M059J (cell line): ENCODE measurements at places on chromosomes 1 and 21. TPM values are rescaled to one million over a fixed set of nuclear protein-coding genes. Genes with fewer than 3 reads are reported as not detected.

DNA sequence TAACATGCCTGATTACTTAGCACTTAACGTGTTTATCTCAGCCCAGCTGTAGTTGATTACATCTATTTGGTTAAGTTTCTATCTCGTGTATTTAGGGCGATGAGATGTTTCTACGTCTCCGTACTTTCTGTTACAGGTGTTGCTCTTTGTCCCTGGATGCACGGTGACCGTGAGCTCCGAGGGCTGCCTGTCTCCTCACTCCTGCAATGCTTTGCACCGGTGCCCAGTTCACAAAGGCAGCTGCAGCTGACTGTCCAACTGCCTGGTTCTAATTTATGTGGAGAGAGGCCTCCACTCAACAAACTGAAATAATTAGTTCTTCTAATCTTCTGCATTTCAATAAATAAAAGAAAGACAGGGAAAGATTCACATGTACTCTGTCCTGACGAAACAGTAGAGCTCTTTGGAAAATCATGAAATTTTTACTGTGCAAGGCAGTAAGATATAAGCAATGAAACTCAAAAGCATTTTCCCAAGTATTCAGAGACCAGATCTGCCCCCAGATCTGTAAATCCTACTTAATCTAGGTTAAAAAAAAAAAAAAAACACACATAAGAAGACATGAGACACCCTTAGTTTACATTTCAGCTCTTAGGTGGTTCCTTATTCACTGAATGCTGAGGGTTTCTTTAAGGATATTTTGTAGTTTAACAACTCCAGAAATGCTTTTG is 108.2 kb downstream of the TGFBR3 start:
- no peak for DNase-seq

- peak; percentile 97 for DNase-seq
Measured at GRCh38 chr1:235404190-235404589, 37.0 kb downstream of the TBCE start.

DNA sequence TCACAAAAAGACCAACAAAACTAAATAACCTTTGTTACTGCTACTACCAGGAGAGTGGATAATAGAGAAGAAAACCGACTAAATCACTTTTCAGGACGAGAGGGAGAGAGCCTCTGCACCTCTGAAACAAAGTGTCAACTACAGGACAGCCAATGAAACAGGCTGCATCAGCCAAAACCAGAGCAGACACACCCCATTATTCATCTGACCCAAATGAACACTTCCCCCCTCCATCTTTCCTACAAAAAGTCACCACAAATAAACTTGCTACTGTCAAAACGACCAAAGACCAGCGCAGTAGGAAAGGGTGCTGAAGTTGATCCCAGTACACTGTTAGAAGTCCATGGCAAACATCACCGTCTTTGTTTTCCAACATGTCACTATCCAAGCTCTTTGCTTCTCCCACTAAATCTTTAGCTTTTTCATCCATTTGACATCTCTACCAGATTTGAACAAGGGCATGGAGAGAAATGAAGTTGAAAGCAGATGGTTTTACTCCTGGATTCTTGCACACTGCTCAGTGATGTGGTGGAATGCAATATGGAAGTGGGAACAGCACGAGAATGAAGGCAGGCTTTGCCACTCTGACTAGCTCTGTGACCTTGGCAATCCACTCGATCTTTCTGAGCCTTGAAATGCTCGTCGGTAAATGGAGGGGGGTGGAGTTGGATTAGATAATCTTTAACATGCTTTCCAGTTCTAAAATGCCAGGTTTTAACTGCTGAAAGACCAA is 20.5 kb downstream of the DSTYK start:
- no peak for DNase-seq

GRCh38 chr21:34639250-34639649 is 24.3 kb upstream of the RCAN1 start:
- no peak for DNase-seq

- DNase-seq, result no peak
Measured at GRCh38 chr1:8410791-8411190, 92.9 kb downstream of the SLC45A1 start.

DNA sequence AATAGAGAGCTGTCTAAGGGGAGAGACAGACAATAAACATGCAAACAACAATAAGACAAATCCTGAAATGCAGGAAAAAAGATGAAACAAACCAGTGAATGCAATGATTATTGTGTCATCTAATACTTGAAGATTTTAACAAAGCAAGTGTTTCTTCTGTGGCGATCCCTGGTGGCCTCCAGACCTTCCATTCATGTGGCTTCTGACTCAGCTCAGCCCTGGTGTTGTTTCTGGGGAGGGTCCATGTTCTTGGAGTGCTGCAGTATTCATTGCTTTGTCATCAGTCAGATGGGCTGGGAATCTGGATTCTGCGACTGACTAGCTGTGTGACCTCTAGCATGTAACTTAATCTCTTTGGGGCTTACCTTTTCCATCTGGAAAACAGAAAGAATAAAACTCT is 1.5 kb upstream of the C2CD4D start:
- DNase-seq, result peak; percentile 92

DNA sequence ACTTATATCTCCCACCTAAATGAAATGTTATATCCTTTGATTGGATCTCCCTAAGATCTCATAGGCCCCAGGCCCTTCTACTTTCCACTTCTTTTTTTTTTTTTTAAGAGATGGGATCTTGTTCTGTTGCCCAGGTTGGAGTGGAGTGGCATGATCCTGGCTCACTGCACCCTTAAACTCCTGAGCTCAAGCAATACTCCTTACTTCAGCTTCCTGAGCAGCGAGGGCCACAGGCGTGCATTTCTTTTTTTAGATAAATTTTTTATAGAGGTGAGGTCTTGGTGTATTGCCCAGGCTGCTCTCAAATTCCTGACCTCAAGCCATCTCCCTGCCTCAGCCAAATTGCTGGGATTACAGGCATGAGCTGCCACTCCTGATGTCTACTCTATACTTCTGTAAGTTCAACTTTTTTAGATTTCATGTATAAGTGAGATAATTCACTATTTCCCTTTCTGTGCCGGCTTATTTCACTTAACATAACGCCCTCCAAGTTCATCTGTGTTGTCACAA is 987.5 kb upstream of the NCAM2 start:
- DNase-seq, result no peak

GRCh38 chr1:245754463-245754961 is 599.7 kb downstream of the KIF26B start:
- DNase-seq, result peak; percentile 29

DNA sequence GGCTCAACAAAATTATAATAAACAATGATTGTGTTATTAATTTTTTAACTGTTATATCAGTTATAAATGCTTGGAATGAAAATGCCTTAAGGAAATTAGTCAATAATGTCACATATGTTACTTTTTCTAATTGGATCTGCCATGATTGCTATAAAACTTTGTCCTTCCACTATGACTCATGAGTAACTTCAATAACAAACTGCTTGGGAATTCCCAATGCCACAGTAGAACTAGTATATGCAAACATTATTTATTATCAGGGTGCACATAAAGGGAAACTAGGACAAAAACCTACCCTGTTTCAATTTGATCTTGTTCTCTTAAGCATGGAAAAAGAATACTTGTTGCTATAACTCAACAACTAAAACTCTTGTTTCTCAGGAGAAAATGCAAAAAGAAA is 59.1 kb upstream of the PDC start:
- DNase-seq, result peak; percentile 46

GRCh38 chr1:2463396-2463795 is 12.7 kb upstream of the PLCH2 start:
- no peak for DNase-seq

- peak; percentile 64 for DNase-seq
Measured at GRCh38 chr1:24768873-24769605, 23.8 kb downstream of the CLIC4 start.

- DNase-seq, result no peak
Measured at GRCh38 chr1:153549741-153550397, 811 bp upstream of the S100A3 start.

- DNase-seq, result no peak
Measured at GRCh38 chr21:42293649-42294272, 21.4 kb downstream of the TFF3 start.

GRCh38 chr1:37255136-37255795 is 219.1 kb upstream of the ZC3H12A start:
- DNase-seq, result peak; percentile 13

- no peak for DNase-seq
Measured at GRCh38 chr1:152022474-152022873, 14.3 kb downstream of the S100A11 start.

GRCh38 chr1:229991104-229991513 is 75.9 kb upstream of the GALNT2 start:
- DNase-seq, result no peak

- DNase-seq, result no peak
Measured at GRCh38 chr1:5718831-5719632, 273.2 kb downstream of the NPHP4 start.

DNA sequence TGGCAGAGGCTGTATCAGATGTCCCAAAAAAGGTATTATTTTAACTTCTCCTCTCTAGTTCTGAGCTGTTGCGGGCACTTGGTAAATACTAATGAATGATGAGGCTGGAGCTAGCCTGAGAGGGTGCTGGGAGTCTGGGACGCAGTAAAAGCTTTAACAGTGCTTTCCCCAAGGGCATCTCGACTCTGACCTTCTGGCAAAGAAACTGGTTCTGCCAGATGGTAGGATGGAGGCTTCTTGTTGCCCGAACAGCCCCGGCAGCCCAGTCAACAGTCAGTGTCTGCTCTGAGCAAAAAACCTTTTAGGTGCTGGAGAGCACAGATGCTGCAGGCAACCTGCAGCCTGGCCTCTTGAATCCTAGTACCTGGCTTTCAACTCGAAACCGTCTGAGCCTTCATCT is 2.5 kb upstream of the PNRC2 start:
- no peak for DNase-seq

DNA sequence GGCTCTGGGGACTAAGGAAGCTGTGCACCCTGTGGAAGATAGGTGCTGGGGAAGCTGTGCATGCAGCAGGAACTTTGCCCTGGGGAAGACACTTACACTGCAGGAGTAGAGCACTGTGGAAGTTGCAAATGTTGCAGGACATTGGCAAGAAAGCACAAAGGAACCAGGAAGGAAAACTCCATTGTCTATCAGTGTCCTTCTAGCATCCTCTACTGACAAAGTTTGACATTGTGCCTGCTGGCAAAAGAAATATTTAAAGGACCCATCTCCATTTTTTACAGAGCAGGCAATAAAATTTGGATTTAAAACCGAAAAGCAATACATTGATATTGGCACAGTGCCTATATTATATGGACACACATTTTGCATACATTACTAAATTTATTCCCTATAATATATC is 394.1 kb downstream of the PBX1 start:
- DNase-seq, result no peak

GRCh38 chr1:116287341-116288200 is 85.5 kb upstream of the ATP1A1 start:
- no peak for DNase-seq

- peak; percentile 69 for DNase-seq
Measured at GRCh38 chr21:38126666-38127303, 130.0 kb upstream of the KCNJ15 start.

GRCh38 chr1:9293533-9294404 is 1.1 kb downstream of the SPSB1 start:
- peak; percentile 44 for DNase-seq

- peak; percentile 67 for DNase-seq
Measured at GRCh38 chr1:201447903-201448871, 20.8 kb downstream of the PHLDA3 start.

DNA sequence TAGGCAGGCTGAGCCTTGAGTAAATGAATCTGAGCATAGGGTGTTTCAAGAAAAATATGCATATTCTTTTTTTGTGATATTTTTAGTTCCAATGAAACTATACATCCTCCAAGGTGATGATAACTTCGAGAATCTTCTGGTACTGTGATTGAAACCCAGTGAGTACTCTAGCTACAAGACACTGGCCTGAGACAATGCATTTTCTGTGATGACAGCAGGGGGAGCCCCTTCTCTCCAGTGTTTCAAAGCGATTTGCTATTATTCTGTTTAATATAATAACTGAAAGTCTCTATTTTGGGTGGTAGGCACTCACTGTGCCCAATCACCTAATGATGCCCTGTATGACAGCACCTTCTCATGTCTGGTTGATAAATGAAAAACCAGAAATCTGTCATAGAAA is 12.1 kb downstream of the IRF2BP2 start:
- DNase-seq, result peak; percentile 71

GRCh38 chr1:11731691-11732283 is 4.1 kb upstream of the AGTRAP start:
- DNase-seq, result peak; percentile 84

GRCh38 chr1:229640455-229640854 is 14.4 kb downstream of the URB2 start:
- no peak for DNase-seq

- DNase-seq, result peak; percentile 5
Measured at GRCh38 chr1:248631354-248632008, 3.4 kb downstream of the OR2T11 start.

DNA sequence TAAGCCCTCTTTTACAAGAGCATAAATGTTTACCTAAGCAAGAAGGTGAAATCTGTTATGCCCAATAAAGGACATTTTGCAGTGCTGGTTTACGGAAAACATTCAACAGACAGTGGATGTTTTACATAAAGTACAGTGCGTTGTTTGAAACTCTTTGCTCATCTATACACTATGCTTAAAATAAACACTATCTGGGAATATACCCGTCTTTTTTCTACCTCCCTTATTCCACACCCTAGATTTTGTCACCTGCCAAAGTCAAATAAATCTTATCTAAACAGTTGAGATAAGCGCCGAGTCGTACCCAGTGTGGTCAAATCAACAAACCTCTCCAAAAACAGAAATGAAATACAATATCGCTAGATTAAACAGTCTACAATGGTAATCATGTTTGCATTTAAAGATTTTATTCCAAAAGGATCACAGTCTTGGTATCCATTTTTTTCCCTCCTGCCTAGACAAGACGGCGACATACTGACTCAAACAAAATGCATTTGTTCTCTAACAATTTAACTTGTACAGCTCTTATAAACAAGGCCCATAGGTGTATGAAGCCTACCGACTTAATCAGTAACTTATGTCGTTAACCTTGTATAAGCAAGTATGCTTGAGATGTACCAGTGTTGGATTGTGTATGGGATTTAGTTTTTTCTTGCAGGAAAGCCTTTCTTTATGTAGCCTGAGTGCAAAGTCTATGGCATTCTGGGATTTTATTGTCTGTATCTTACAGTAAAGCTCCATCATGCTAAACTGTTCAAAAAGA is 189.1 kb downstream of the FMN2 start:
- DNase-seq, result no peak

Gene RCC2
- 87.4 and 135 TPM in 2 replicates for total RNA-seq

Gene MAEL
- 0.20 and 0.52 TPM in 2 replicates for total RNA-seq

Gene LDLRAD1
- total RNA-seq, result not detected in 2 replicates

Gene ATP1A4
- not detected in 2 replicates for total RNA-seq

Gene CCDC27
- not detected in 2 replicates for total RNA-seq

Gene EVI5
- total RNA-seq, result 3.0 and 7.7 TPM in 2 replicates

Gene GJA8
- not detected in 2 replicates for total RNA-seq

Gene TCHH
- total RNA-seq, result not detected in 2 replicates

Gene BARHL2
- total RNA-seq, result not detected in 2 replicates

Gene STX12
- total RNA-seq, result 54.4 and 59.1 TPM in 2 replicates

Gene AGT
- 0.42 TPM in 1 of 2 replicates, not detected in the other for total RNA-seq

Gene DIO1
- total RNA-seq, result not detected in 2 replicates

Gene CD1E
- not detected in 2 replicates for total RNA-seq

Gene SYT14
- total RNA-seq, result 3.7 and 6.1 TPM in 2 replicates

Gene ANKRD34A
- 0.59 and 1.7 TPM in 2 replicates for total RNA-seq
